ENCODE measurements at places on chromosomes 13 and 19.

GRCh38 chr13:91312324-91312723 lies 35.2 kb upstream of the MIR17HG start:
- no peak for DNase-seq

DNA sequence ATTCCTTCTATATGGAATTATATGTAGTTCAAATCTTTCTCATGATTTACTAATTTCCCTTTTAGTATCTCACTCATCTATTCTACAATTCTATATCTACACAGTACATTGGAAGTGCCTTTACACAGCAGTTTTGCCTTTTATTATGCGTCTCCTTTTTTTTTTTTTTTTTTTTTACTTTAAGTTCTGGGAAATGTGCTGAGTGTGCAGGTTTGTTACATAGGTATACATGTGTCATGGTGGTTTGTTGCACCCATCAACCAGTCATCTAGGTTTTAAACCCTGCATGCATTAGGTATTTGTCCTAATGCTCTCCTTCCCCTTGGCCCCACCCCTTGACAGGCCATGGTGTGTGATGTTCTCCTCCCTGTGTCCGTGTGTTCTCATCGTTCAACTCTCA lies 1150.1 kb upstream of the PRR20A start:
- no peak for DNase-seq

DNA sequence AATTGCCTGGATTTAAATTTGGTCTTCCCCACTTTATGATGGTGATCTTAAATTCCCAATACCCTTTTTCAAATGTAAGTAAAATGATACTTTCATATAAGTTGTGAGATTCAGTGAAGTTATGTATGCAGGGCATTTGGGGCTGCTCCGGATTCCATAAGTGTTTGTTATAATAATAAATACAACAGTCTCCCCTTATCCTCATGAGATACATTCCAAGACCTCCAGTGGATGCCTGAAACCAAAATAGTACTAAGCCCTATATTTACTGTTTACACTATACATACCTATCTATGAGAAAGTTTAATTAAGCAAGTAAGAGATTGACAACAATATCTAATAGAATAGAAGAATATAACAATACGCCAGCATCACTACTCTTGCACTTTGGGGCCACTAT lies 2237.8 kb downstream of the PCDH9 start:
- DNase-seq, result no peak

- DNase-seq, result no peak
Measured at GRCh38 chr19:30663611-30664174, 291.5 kb downstream of the ZNF536 start.

- no peak for DNase-seq
Measured at GRCh38 chr13:80680786-80681366, 339.9 kb upstream of the SPRY2 start.

GRCh38 chr19:12748489-12748888 lies 3.1 kb upstream of the BEST2 start:
- no peak for DNase-seq

DNA sequence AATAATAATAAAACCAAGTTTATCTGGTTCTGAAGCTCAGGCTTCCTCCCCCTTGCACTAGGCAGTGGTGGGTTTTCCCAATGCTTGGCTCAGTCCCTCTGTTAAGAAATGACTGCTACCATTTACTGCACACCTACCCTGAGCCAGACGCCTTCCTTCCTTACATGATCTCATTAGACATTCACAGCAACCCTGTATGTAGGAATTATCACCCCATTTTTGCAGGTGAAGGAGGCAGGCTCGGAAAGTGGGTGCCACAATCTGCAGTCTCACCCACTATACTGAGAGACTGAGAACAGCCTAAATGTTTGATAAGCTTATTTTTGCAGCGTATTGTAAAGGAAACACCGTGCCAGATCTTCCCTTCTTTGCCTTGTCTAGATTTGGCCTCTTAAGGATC lies 18.3 kb upstream of the CACNG8 start:
- DNase-seq, result no peak

GRCh38 chr13:98847780-98848179 lies 95.3 kb upstream of the SLC15A1 start:
- DNase-seq, result no peak

DNA sequence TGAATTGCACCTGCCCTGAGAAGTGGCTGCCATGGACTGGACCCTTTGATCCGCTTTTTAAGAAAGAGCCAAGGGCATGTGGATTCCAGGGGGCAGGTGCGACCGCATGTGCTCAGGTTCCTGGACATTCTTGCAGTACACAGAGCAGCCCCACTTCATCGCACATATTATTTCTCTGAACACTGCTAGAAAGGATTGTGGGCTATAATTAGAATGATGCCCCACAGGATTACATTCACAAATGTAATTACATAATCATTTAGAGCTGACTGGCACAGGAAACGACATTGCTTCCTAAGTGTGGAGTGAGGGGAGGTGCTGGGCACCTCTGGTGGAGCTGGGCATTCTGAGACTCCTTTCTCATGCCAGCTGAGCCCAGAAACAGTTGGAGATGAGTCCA lies 37.5 kb upstream of the VSTM2B start:
- DNase-seq, result peak; percentile 9

DNA sequence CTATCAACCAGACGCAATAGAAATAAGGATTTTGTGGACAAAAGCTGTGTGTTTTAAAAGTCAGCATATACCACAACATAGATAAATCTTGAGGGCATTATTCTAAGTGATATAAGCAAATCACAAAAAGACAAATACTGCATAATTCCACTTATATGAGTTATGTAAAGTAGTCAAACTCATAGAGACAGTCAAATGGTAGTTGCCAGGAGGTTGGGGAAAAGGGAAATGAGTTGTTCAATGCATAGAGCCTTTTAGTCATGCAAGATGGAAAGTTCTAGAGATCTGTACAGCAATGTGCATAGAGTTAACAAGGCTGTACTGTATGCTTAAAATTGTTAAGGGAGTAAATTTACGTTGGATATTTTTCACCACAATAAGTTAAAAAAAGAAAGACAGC lies 244.7 kb downstream of the DCT start:
- no peak for DNase-seq

DNA sequence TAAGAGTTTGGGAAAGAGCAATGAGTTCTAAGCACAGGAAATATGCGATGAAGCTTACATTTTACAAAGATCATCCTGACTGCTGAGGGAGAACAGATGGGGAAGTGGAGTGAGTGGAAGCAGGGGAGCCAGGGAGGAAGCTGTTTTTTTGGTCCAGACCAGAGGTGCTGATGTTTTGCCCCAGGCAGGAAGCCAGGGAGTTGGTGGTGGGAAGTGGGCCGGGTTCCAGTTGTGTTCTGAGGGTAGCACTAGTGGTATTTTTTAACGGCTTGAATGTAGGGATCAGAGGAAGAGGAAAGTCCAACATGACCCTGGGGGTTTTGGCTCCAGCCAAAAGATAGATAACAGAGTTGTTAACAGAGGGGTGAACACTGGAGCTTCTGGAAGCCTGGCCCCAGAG lies 20.7 kb upstream of the OLFM4 start:
- no peak for DNase-seq

GRCh38 chr19:10262771-10263170 lies 8.1 kb upstream of the ICAM1 start:
- DNase-seq, result no peak

- DNase-seq, result no peak
Measured at GRCh38 chr13:30321256-30321655, 13.9 kb upstream of the KATNAL1 start.

GRCh38 chr13:63304497-63304896 lies 1888.8 kb upstream of the PCDH20 start:
- no peak for DNase-seq

DNA sequence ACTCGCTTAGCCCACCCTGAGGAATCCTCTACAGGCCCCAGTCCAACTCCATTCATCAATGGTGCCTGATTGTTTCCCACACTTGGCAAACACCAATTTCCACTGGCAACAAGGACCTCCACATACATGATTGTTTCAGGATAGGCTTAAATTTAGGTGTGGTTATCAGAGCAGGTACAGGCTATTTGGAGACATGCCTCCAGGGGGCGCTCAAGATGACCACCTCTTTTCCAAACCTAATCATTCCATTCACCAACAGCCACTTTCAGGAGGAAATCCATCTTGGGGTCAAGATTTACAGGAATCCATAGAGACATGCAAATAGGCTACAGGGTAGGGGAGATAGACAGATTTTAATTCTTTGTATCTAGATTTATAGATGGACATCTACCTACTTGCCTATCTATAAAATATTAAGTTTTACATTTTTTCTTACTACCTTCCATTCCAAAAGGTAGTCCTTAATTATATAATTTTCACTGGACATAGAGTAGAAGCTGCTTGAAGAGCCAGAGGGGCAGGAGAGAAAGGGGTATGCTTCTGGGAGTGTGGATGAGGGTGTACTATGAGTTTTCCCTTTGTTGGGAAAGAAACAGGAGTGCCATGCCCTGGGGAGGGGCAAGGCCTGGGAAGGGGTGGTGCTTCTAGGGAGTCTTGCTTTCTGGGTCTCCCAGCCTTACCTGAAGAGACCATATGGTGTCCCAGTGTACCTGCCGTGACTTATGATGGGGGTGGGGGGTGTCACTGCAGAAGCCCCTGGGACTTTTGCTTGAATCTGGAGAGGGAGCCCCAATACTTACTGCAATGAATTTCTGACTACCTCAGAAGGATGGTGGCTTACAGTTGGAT lies 14.1 kb upstream of the PCDH8 start:
- no peak for DNase-seq

GRCh38 chr19:18612772-18613588 lies at the start of gene TMEM59L:
Gene TMEM59L, plus strand, starts transcription at chr19:18612870. Its CDS starts 89 bp downstream, at chr19:18612959.
- DNase-seq, result no peak

- DNase-seq, result no peak
Measured at GRCh38 chr19:15393963-15394362, 14.4 kb upstream of the AKAP8 start.

All from lower lobe of right lung (tissue), 2 donors.